ENCODE measurements at places on chromosomes 3 and 15.

DNA sequence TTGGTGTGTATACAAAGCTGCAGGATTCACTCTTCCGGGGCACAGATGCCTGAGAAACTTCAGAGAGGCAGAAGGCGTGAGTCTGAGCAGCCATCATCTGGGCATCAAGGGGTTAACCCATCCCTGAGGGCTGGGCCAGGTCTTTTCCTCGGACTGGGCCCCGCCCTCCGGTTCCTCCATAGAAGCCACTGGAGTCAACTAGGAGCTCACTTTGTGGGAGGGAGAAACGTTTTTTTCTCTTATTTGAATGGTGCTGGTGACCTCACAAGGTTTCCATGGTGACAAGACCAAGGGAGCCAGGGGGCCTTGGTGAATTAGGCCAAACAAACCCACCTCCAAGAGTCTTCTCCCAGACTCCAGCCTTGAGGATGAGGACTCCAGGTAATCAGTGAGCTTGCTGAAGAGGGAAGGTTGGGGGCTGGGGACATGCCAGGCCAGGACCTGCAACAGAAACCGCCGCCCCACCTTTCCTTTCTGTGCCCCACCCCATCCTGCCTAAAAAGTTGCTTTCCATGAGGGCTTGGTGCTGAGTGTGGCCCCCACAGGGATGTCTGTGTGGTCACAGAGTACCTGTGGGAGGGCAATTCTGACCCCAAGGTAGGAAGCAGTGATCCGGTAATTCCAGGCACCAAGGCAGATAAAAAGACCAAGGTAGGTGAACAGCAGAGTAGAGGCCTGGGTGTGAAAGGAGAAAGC is 14.8 kb upstream of the INSYN1 start:
- H3K27ac ChIP-seq: no peak overlapping the region
- no peaks in the 10 kb centered on the region for H3K36me3 ChIP-seq
- DNase-seq: no peak
- no peaks in the 10 kb centered on the region for H3K4me1 ChIP-seq

DNA sequence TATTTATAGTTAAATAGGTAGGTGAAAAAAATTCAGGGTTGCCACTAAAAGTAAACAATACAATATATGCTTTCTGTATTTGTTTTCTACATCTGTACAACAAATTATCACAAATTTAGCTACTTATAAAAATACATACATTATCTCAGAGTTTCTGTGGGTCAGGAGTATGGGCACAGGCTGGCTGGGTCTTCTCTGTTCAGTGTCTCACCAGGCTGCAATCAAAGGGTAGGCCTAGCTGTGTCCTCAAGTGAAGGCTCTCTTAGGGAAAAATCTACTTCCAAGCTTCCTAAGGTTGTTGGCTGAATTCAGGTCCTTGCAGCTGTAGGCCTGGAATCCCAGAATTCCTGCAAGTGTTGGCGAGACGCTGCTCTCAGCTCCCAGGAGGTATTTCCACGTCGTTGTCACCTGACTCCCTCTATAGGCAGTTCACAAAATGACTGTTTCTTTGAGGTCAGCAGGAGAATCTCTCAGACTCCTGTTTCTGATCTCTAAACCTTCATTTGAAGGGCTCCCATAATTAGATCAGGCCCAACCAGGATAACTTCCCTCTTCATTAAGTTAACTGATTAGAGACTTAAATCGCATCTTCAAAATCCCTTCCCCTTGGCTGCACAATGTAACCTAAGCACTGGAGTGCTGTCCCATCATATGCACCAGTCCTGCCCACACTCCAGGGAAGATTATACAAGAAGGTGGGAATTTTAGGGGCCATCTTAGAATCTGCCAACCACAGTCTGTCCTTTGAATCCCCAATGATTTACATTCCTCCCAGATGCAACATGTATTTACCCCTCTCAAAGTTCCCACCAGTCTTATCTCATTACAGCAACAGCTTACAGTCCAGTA is 296.6 kb downstream of the SUCLG2 start:
- H3K4me3 ChIP-seq: no peak overlapping the region
- H3K36me3 ChIP-seq: no peaks in the 10 kb centered on the region
- no peaks in the 10 kb centered on the region for H3K4me1 ChIP-seq
- no peaks in the 10 kb centered on the region for H3K27me3 ChIP-seq
- no peak overlapping the region for H3K27ac ChIP-seq

GRCh38 chr3:53696401-53697172 is 149.6 kb downstream of the CHDH start:
- no peak overlapping the region for H3K27ac ChIP-seq
- no peaks in the 10 kb centered on the region for H3K36me3 ChIP-seq
- no peaks in the 10 kb centered on the region for H3K4me1 ChIP-seq
- DNase-seq: no peak
- no peaks in the 10 kb centered on the region for H3K27me3 ChIP-seq

- H3K27me3 ChIP-seq: no peaks in the 10 kb centered on the region
- no peak for DNase-seq
- no peak overlapping the region for H3K27ac ChIP-seq
- no peaks in the 10 kb centered on the region for H3K4me1 ChIP-seq
- no peaks in the 10 kb centered on the region for H3K36me3 ChIP-seq
- no peak overlapping the region for H3K4me3 ChIP-seq
These were observed 343.8 kb upstream of the FRG2C start for GRCh38 chr3:75320369-75320768.

DNA sequence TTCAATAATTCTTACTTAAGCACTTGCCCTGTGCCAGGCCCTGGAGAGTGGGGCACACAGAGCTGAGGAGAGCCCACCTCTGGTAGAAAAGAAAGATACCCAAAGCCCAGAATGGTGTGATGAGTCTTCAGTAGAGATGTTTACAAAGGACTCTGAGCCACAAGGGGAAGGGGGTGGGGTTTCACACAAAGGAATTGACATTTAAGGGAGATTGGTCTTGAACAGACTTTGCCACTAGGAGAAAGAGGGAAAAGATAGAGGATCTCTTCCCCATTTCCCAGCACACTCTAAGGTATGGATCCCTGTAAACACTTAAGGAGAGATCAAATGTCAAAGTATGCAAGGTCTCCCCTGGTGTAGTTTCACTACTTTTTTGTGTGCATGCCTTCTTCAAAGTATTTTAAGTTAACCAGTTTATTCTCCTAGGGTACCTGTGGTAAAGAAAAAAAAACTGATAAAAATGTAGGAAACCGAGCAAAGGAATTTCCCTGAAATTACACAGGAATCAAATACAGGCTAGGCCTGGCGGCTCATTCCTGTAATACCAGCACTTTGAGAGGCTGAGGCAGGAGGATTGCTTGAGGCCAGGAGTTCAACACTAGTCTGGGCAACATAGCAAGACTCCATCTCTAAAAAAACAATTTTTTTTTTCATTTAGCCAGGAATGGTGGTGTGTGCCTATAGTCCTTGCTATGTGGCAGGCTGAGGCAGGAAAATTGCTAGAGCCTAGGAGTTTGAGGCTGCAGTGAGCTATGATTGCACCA is 117.6 kb upstream of the SKOR1 start:
- DNase-seq: no peak
- no peaks in the 10 kb centered on the region for H3K36me3 ChIP-seq
- no peak overlapping the region for H3K27ac ChIP-seq
- no peaks in the 10 kb centered on the region for H3K4me1 ChIP-seq
- no peaks in the 10 kb centered on the region for H3K27me3 ChIP-seq
- no peak overlapping the region for H3K4me3 ChIP-seq

- no peak for DNase-seq
- H3K36me3 ChIP-seq: peaks cover 13% of the 10 kb centered on the region
- no peaks in the 10 kb centered on the region for H3K4me1 ChIP-seq
- H3K27me3 ChIP-seq: no peaks in the 10 kb centered on the region
These were observed 78.7 kb downstream of the ATP1B3 start for GRCh38 chr3:141955175-141955574.

DNA sequence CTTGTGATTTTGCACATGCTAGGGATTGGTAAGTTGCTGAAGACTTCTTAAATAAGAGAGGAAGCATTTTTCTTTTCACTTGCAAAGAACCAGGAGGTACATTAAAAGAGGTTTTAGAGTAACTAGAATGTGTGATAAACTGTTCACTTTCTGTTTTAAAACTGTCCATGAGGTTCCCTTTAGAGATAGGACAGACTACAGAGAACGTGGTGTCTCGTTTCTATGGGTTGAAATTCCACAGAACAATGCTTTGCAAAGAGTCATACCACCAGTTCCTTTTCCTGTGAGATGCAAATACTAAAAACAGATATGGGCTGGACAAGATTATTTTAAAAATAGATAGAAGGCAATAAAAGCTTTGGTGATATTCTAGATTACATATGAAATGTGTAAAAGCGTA is 372.8 kb downstream of the TIGIT start:
- H3K27ac ChIP-seq: no peak overlapping the region
- H3K4me1 ChIP-seq: no peaks in the 10 kb centered on the region
- H3K36me3 ChIP-seq: no peaks in the 10 kb centered on the region
- no peak overlapping the region for H3K4me3 ChIP-seq
- no peak for DNase-seq

GRCh38 chr3:104245261-104245660 is 1121.4 kb upstream of the ALCAM start:
- no peak overlapping the region for H3K27ac ChIP-seq
- H3K4me3 ChIP-seq: no peak overlapping the region
- H3K4me1 ChIP-seq: no peaks in the 10 kb centered on the region
- H3K27me3 ChIP-seq: no peaks in the 10 kb centered on the region
- no peaks in the 10 kb centered on the region for H3K36me3 ChIP-seq

- no peaks in the 10 kb centered on the region for H3K36me3 ChIP-seq
- H3K27me3 ChIP-seq: no peaks in the 10 kb centered on the region
These were observed 89.9 kb upstream of the TBL1XR1 start for GRCh38 chr3:177287231-177287630.

GRCh38 chr3:15330031-15330596 is 2.3 kb downstream of the SH3BP5 start:
- no peak overlapping the region for H3K27ac ChIP-seq
- H3K4me1 ChIP-seq: peaks cover 79% of the 10 kb centered on the region
- H3K36me3 ChIP-seq: peaks cover 11% of the 10 kb centered on the region
- H3K27me3 ChIP-seq: no peaks in the 10 kb centered on the region
- no peak for DNase-seq

GRCh38 chr3:195238586-195239118 is 32.3 kb downstream of the XXYLT1 start:
- H3K4me1 ChIP-seq: no peaks in the 10 kb centered on the region
- H3K27ac ChIP-seq: no peak overlapping the region
- H3K36me3 ChIP-seq: no peaks in the 10 kb centered on the region
- no peak for DNase-seq

- no peak for DNase-seq
- H3K4me3 ChIP-seq: no peak overlapping the region
- H3K27me3 ChIP-seq: no peaks in the 10 kb centered on the region
These were observed 270.6 kb upstream of the MEIS2 start for GRCh38 chr15:37370941-37371340.

DNA sequence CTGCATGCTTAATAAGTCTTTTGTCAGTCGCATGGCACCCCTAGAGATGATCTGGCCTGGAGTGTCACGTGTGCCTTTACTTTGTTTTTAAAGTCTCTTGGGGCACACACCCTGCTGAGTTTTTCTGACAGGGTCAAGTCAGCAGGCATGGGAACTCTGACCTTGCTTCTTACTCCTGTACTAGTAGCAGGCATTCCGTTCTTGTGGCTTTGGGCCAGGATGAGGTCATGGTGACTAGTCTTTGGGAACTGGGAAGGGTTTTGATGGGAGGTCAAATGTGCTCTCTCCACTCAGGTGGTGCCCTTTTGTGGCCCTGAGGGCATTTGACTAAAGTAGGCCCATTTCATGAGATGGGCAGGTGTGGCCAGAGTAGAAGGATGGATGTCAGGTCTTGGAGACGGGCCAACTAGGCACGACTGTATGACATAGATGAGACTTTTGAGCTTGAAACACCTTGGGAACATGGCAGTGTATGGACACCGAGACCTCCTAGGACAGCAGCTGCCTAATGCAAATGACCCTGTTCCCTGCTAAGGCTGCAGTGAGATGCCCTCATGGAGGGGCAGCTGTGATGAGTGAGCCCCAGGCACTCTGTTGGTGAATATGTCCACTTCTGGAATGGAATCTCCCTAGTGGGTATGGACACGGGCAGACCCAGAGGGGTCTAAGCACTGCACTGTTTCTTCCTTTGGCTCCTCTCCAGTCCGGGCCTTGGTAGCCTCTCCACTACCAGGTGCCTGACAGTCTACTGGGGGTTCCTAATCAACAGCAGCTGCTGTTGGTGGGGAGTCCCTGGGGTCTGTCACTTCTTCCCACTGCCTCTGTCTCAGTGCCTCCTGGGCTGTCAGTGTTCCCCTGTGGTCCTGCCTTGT is 16.4 kb downstream of the SRPRB start:
- no peak overlapping the region for H3K27ac ChIP-seq
- peaks cover 37% of the 10 kb centered on the region for H3K36me3 ChIP-seq
- H3K4me3 ChIP-seq: no peak overlapping the region
- no peak for DNase-seq

DNA sequence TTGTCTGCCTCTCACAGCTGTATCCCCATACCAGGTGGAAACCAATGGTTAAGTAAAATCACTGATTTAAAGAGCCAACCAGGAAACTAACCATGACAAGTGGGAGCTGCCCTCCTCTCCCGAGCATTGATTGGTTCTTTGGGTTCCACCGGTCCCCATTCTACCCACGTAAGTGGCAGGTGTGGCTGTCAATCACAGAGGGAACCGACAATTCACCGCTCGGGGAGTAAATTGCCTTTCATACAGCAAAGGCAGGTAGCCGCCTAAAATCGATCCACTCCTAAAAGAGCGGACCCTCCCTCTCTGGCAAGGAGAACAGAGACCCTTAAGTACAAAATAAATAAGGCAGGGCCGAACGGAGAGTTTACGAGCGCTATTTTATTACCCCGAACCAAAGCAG is 1.2 kb downstream of the ERC2 start:
- no peak for DNase-seq
- H3K4me3 ChIP-seq: no peak overlapping the region
- no peaks in the 10 kb centered on the region for H3K36me3 ChIP-seq
- peaks cover 18% of the 10 kb centered on the region for H3K27me3 ChIP-seq
- H3K27ac ChIP-seq: no peak overlapping the region

DNA sequence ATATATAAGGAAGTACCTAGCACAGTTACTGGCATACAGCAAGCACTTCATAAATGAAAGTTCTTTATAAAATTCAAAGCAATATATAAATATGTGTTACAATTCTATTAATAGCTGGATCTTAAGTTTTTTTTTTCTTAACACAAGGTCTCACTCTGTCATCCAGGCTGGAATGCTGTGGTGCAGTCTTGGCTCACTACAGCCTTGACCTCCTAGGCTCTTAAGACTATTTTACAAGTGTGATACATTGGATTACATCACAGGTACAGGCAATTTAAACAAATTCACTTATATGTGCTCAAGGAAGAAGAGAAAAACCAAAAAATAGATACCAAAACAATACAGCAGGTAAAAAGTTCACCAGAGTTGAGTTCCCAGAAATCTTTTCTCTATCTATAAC is 60.6 kb downstream of the ZNF280D start:
- no peak for DNase-seq
- no peaks in the 10 kb centered on the region for H3K4me1 ChIP-seq
- H3K36me3 ChIP-seq: no peaks in the 10 kb centered on the region
